NCI-H1417 treated with DMSO at 0.1 percent for 48 hours (cell line): ENCODE measurements at places on chromosomes 6 and 20.

- no peak for DNase-seq
These were observed 9.0 kb downstream of the CST9 start for GRCh38 chr20:23596579-23597250.

GRCh38 chr6:50381099-50381415 is 331.3 kb upstream of the DEFB112 start:
- no peak for DNase-seq

DNA sequence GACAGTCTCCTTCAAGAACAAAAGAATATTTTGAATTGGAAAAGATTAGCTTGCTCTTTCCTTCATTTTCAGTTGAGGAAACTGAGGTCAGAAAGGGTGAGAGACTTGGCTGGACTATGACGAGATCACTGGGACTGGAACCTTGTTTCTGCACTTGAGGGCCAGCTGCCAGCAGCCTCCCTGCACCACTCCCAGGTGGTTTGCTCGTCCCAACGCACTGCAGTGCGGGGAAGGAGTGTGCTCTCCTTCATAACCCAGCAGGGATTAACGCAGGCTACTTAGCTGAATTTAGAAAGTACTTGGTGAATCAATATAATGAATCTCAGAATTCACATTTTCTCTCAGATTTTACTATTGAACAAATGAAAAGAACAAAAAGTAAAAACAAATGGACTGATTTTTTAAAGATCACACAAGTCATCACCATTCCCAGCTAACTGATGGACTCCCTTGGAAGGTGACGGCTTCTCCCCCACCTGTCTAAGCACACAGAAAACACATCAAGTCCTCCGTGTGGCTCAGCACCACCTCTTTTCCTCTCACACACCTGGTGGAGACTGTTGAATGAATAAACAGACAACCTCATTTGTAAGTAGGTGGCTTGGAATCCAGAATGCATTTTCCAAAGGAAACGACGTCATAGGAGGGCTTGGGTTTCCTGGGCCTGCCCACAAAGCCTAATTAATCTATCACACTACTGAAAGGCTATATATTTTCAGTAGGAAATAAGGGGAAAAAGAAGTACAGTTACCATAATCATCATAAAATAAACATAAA is 121.0 kb downstream of the QRSL1 start:
- DNase-seq = no peak

GRCh38 chr6:108697561-108698161 is 136.9 kb downstream of the FOXO3 start:
- no peak for DNase-seq

DNA sequence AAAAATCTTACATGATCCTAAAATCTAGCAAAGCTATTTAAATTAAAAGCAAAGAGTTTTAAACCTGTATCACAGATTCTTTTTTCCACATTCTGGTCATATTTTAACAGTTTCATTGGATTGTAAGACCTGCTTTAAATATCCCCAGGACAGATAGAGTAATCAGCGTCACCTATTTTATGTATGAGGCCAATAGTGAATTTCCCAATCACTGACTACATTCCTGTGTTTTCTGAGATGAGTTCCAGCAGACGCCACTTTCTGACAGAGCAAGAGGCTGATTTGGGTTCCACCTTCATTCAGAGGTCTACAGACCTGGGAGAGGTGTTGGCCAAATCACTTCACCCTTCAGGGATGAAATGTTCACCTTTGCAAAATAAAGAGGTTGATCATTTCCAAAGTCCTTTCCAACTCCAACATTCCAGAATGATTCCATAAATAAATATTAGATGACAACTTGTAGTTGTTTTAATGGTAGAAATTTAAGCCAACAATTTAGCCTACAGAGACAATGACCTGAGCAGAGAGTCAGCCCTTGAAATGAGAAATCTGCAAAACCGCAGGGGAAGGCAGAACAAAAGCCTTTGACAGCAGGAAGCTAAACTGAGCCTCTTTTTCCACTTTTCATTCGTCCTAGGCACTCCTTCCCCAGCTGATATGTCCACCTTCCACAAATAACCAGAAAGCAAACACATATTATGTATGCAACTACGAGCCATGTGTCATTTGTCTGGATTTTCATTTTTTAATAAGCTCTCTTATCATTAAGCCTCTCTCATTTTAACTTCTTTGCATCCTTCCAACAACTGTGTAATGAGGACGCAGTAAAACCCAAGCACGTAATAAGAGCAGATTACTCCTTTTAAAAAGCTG is 105.2 kb downstream of the TFAP2A start:
- no peak for DNase-seq

GRCh38 chr6:36722365-36722764 is 24.7 kb downstream of the RAB44 start:
- DNase-seq = no peak

- DNase-seq = no peak
These were observed 799 bp upstream of the ME1 start for GRCh38 chr6:83431545-83432155.

DNA sequence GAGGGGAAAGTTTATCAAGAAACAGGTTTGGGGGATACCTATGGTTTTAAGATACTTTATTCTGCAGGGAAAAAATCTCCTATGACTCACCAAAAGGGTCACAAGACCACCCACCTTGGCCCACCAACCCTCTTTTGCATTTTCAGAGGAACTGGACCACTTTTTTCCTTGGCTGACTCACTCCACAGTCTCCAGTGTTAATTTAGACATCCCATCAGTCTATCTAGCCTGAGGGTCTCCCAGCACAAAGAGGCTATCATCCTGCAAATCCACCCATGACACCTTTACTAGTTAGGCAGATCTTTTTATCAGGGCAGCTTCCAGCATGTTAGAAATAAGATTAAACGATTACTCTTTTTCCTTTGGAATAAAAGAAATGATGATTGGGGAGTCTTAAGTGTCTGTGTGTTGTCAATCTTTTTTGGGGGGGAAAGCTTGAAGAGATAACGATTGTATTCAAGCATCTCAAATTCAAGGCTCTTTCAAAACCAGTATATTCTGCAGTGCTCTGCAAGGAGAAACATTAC is 138.1 kb upstream of the RIN2 start:
- DNase-seq = no peak

DNA sequence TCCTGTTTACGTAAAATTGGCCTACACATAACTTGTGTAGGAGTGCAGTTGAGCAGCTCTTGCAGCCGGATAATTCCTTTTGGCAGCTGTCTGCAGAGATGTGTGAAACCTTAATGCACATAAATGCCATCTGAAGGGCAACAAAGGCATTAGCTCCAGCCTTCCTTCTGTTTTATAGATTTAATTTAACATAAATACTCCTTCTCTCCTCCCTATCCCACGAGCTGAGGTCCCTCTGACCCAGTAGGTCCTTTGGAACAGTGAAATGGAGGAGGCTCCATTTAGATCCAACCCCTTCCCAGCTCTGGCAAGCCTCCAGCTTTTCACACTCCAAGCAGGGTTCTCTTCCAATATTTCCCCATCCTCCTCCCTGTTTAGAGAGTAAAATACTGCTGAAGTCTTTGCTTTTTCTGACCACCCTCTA is 6.5 kb downstream of the PLEKHG1 start:
- DNase-seq = no peak

GRCh38 chr6:125865015-125865414 is 74.3 kb downstream of the NCOA7 start:
- DNase-seq = no peak

- DNase-seq = no peak
These were observed 516.0 kb downstream of the BTBD3 start for GRCh38 chr20:12433724-12434123.

GRCh38 chr20:61923371-61924166 is 142.1 kb downstream of the TAF4 start:
- no peak for DNase-seq

DNA sequence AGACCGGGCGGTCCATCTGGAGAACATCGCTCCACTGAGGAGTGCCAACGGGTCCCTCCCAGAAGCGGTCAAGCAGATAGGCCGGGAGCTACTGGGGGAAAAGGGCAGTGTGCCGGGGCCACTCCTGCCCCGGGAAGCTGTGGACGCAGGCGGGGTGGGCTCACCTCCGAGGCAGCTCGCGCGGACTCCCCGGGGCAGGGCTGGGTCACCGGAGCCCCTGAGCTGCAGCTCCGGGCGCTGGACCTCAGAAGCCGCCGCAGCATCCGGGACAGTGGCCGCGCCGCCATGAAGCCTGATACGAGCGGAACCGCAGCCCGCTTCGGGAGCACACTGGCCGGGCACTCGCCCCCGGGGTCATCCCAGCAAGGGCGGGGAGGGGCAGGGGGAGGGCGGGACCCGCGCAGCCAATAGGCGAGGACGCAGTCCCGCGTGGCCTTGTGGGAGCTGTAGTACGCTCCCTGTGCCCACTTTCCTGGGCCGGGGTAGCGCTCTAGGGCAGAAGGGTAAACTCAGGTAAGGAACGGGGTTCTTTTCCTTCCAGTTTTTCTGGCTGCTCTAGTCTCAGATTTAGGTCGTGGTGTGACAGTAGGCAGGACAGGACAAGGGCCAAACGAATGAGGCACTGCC is at the start of gene MOCS1:
TSS of gene MOCS1 (minus strand) at position 332 of the 627 bp plus-strand sequence. CDS start at position 287, 45 bp downstream.
- no peak for DNase-seq

- no peak for DNase-seq
These were observed 137.6 kb downstream of the ZDHHC14 start for GRCh38 chr6:157518397-157519250.

GRCh38 chr6:163863565-163863964 is 449.0 kb downstream of the QKI start:
- DNase-seq = no peak

- DNase-seq = peak; percentile 40
These were observed at the start of gene SOD2 for GRCh38 chr6:159693128-159693893. Gene SOD2 (minus strand): TSS chr6:159693241. CDS start chr6:159693167, 74 bp downstream.

DNA sequence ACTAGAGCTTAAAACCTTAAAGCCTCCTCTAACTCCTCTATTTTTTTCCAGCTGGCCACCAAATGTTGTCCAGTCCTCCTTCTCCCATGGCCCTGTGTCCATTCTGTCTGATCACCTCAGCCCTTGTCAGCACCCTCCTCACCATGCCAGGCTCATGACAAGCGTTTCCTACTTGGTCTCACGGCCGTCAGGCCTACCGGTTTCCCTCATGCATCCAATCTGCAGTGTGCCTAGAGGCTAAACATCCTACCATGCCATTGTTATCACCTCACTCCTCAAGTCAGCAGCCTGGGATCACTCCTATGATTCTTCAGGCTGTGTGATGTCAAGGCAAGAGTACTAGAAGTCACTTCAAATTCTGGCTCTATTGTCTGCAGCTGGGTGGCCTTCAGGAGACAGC is 9.6 kb upstream of the TJAP1 start:
- DNase-seq = no peak

GRCh38 chr6:66376001-66376400 is 669.0 kb upstream of the EYS start:
- DNase-seq = no peak

GRCh38 chr6:51620971-51621370 is 466.4 kb downstream of the PKHD1 start:
- no peak for DNase-seq

DNA sequence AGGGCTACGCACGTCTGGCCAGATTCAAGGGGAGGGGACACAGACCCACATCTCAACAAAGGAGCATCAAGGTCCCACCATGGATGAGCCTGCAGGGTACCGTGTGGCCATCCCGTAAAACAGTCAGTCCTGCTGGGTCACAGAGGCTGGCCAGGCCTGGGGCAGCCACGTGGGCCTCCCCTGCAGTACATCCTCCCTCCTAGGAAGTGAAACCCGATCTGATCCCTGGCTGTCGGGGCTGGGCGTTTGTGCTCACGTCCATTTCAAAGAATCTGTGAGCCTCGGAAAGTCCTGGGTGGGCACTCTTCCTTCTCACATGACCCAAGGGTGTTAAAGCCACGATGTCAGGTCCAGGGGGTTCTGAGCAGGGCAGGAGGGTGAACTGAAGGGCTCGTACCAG is 14.3 kb downstream of the SULF2 start:
- no peak for DNase-seq

DNA sequence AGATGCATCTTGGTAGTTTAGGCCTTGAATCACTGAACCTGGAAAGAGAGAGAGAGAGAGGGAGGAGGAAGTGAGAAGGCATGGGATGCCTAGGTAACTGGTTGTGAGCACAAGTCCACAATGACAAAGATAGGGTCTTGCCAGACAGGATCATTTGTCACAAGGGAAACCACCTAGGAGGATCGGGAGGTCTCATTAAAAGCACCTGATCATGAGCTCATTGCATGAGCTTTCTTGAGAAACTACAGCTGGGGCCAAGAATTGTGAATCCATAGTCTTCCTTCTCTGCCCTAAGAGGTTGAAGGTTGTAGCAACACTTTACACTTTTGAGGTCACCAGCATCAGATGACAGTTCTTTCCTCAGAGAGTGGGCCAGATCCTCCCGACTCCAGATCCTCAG is 195.7 kb downstream of the CD83 start:
- no peak for DNase-seq

GRCh38 chr20:33583143-33583542 is 79.0 kb upstream of the C20orf144 start:
- DNase-seq = no peak
